Stomach (tissue), 19 donors: ENCODE measurements at places on chromosomes 11 and 22.

DNA sequence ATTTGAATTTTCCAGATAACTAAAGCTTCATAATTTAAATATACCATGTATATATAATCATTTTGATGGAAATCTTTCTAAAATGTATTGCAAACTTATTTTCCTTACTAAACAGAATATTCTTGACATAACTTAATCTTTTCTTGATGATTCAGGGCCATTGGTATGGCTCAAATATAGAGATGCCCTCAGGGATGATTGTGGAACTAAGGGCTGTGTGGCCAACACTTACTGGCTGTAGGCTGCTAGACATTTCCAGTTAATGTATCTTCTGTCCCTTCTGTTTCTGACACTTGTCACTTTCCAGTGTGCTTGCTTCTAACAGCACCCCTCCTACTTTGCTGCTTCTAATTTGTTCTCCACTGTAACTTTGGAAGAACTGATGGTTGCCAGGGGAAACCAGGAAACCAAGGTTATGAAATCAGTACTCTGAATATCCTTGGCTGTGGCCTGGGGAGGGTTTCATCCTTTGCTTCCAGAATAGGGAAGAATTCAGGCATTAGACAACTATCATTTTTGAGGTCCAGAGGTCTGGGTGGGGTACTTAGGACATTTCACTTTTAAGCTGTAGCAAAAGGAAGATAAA is 697.2 kb downstream of the ETS1 start:
- no peak for DNase-seq

DNA sequence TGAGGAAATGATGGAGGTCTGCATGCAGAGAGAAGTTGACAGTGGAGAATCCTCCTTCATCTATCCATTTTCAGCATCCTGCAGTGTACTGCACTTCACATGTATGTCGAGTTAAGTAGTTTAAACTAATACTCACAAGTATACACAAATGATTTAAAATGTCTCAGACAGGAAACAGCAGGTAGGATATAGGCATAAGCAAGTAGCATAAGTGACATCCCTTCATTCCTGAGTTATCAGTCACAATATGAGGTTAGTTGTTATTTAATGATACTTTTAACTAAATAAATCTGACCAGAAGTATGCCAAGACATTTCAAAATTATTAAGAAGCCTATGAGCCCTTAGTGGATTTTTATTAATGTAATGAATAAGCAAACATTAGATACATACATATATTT is 37.4 kb downstream of the MTMR2 start:
- no peak for DNase-seq

- DNase-seq: no peak
These were observed 46.1 kb downstream of the ENTHD1 start for GRCh38 chr22:39847477-39847876.

DNA sequence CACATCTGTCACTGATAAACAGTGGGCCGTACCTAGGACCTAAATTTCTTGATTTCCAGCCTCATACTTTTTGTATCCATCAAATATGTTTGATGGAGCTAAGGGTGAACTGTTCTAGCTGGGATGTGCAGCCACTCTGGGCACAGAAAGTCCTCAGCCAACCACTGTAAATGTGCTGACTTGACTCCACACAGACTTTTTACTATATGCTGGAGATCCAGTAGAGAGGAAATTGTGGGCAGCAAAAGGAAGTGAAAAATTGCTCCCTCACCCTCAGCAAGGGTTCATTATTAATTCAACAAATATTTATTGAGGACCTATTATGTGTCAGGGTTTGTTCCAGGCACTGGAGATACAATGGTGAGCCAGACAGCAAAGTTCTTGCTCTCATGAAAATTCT is 54.2 kb upstream of the AMPD3 start:
- DNase-seq: no peak

DNA sequence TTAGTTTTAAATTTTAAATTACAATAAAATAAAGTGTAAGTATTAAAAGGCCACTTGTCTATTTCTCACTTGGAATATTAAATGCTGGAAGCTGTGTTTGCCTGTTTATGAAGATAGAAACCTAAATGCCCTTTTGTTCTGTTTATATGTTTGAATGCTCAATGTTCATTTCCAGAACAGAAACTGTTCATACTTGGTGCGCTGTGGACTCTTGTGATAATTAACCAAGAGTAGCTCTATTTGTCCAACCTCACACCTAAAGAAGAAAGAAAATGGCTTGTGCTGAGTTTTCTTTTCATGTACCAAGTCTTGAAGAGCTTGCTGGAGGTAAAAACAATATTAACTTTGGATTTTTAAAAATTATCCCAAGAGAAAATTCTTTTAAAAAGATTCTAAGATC is 5.7 kb downstream of the C11orf54 start:
- DNase-seq: no peak

DNA sequence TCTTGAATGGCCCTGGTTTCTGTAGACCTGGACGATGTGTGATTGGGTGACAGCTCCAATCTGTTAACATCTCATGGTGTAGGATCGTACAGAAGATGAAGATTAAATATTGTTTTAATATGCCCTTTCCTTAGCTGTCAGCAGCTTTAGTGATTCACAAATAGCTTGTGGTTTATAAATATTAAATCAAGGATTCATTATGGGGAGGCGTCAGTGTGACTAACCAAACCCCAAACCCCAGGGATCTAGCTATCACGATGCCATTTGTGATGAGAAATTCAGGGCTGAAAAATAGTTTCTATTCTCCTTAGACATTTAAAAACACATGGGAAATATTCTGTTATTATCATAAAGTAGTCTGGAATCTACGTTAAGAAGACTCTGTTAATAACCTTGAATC is 73.4 kb downstream of the NCAM1 start:
- no peak for DNase-seq

- peak; percentile 55 for DNase-seq
These were observed 128.0 kb upstream of the ANO1 start for GRCh38 chr11:69950120-69950519.

GRCh38 chr11:57802411-57802810 is 40.8 kb downstream of the CTNND1 start:
- no peak for DNase-seq

GRCh38 chr22:38489142-38489541 is 17.0 kb downstream of the DDX17 start:
- DNase-seq: no peak

GRCh38 chr11:92870196-92870832 is 99.1 kb upstream of the MTNR1B start:
- DNase-seq: no peak

GRCh38 chr11:65426839-65427690 is 4.5 kb downstream of the NEAT1 start:
- DNase-seq: peak; percentile 75

GRCh38 chr22:38347944-38348750 is 30.9 kb upstream of the CSNK1E start:
- DNase-seq: peak; percentile 17

- DNase-seq: no peak
These were observed 199.3 kb downstream of the CADM1 start for GRCh38 chr11:115304774-115305472.

DNA sequence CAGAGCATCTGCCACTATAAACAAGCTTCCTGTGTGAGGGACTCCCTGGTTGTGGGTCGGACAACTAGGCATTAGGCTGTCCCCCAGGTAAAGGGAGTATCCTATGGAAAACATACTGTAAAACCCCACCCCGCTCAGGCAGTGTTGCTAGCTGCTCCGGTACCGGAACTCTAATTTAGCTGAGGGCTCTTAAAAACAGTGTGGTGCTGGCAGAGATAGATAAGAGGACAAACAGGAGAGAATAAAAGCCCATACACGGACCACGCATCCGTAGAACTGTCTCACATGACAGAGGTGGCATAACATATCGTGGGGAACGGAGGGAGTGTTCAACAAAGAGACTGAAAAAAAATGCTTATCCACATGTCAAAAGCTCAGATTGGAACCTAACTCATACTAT is 3.4 kb upstream of the MOGAT2 start:
- DNase-seq: no peak
